Stimulated activated CD8-positive, alpha-beta memory T cell treated with anti-CD3 and anti-CD28 coated beads, Interleukin-7, amount 100 ng/mL, for 4 hours (primary cell): ENCODE measurements at places on chromosomes 5 and 9.

- DNase-seq: no peak
These were observed 88.1 kb upstream of the PTPRD start for GRCh38 chr9:10700915-10701314.

DNA sequence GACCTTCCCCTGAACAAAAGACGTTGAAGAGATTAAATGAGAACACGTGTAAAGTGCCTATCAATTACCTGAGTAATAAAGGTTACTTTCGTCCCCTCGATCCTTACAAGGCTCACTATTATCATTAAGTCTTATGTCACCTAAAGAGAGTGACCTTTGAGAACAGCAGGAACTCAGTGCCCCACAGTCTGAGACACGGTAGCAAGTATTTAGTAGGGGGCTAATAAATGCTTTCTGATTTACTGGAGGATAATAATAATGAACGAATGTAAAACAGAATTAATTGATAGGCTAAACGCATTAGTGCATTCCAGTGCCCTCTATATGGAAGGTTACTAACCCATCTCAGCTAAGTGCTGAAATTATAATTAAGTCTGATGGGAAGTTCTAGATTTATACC lies 199.9 kb downstream of the FBXL17 start:
- no peak for DNase-seq

DNA sequence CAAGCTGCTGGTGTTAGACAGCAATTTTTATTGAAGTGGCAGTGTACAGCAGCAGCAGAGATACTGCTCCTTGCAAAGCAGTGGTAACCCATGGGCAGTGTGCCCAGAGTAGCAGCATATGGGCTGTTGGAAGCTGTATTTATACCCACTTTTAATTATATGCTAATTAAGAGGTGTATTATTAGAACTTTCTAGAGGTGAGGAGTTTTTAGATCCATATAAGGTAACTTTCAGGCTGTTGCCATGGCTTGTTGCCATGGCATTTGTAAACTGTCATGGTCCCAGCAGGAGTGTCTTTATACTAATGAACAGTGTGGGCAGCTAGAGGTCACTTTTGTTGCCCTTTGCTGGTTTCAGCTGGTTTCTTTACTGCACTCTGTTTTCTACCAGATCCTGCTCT lies 3.7 kb upstream of the PJA2 start:
- no peak for DNase-seq

GRCh38 chr5:39720136-39720535 lies 295.4 kb upstream of the DAB2 start:
- no peak for DNase-seq

DNA sequence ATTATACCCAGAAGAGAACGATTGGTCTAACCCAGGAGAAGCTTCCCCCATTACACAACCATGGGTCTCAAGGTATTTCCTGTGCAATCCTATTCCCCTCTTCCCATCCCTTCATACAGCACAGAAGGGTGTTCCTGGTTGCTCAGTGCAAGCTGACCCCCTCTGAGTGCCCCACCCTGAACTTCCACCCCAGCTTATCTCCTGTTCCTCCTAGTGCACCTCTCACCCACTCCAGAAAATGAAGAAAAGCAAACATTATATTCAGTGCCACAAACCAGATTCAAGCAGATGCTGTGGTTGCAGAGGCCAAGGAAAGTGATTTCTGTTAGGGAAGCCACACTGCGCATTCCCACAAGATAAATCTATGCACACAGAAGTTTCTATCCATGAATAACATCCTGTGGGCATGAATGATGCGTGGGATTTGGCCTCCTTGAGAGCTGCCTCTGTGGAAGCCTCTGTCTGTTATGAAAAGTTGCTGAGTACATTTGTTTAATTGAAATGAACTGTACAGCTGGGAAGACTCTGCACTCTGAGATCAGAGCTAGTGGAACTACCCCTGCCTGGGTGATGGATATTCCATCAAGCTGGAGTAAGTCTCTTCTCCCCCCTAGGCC lies 2.2 kb upstream of the OR2S2 start:
- no peak for DNase-seq

GRCh38 chr5:172064766-172065165 lies 58.3 kb upstream of the FBXW11 start:
- DNase-seq: no peak

- peak; percentile 17 for DNase-seq
These were observed 6.1 kb upstream of the ZNF79 start for GRCh38 chr9:127418037-127418471.

DNA sequence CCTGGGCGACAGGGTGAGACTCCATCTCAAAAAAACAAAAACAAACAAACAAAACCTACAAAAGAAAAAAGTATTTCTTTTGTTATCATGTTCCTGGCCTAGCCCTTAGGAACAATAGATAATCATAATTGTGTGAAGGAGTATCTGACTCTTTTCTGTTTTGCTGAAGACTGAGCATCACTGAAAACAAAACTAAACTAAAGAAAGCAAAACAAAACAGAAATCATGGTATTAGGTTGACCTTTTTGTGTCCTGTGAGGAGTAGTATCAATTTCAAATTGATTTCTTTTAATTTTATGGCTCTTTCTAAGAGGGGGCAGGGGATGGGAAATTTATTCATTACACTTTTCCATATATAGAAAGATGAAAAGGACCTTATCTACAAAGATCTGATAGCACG lies 246.0 kb downstream of the YTHDC2 start:
- DNase-seq: no peak

- DNase-seq: no peak
These were observed 1.5 kb downstream of the F2R start for GRCh38 chr5:76717222-76718083.

DNA sequence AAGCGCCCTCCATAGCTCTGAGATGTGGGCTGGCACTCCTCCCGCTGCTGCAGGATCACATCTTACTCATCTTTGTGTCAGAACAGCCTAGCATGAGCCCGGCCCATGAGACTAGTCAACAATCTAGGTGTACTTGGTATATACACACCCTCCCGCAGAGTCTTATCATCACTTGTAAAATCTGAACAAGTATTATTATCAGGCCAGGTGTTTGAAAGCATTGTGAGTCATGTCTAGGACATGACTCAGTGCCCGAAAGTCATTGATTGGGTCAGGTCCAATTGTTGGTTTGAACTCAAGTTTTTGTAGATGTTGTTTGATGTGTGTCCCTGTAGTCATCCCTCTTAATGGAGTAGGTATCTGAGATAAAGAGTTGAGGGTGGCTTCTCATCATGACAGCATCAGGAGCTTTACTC lies 108.7 kb downstream of the CFAP90 start:
- no peak for DNase-seq

- DNase-seq: no peak
These were observed 53.1 kb upstream of the GRIN3A start for GRCh38 chr9:101791533-101791932.

DNA sequence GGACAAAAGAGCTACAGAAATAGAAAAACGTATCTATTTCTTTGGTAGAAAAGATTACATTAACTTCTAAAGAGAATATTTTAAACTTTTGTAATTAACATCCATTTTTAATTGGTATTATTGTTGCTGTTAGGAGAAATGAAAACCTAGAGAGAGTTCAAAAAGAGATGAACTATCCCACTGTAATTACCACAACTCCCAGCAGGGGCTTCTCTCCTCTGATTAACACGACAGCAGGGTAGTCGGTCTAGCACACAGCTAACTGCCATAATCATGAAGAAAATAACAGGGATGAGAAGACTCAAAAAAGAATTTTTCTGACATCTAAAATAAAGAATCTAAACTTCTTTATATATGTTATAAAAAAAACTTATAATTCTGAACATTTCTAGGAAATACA lies 86.2 kb upstream of the CDH9 start:
- DNase-seq: no peak

DNA sequence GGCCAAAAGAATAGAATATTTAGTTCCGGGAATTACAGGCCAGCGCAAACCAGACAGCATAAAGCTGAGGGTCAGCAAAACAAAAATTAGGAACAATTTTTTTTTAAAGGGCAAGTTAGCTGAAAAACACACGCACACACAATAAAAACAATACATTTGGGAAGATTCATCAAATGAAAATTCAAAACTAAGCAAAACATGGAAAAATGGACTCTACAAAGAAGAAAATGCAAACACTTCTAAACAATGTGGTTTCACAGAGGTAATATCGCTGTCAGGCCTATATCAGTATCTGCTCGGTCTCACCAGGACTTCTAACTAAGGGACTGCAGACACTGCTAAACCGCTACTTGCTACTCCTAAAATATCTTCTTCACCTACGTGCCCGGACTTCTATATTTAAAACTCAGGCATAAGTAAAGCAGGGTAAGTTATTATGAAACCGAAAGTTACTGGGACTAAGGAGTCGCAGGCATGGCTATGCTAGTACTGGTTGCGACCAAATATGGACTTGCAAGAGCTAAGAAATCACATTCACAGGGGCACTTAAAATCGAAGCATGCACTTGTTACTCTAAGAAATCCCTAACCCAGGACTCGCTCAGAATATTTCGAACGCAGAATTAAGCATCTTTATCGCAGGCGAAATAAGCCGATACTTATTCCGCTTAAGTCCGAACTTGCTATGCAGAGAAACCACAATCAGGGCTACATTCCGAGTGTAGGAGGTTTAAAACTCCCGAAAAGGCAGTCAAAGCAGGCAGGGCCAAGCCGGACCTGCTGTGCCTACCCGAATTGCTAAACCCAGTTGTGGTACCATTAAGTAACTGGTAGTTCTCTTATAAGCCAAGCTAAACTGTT lies 2.3 kb downstream of the ANXA2R start:
- no peak for DNase-seq

DNA sequence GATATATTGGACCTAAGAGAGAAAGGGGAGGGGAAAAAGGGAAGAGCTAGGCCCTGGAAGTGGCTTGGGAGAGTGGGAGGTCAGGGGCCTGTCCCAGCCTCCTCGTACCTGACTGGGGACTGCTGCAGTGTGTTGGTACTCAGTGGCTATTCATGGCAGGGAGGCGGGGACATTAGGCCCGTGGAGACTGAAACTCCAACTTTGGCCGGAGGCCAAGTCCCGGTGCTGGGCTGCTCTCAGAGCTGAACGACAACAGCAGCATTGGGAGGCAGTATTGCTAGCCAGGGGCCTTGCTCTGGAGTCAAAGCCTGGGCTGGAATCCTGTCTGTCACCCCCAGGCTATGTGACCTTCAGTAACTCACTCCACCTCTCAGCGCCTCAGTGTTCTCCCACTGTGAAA lies 37.8 kb downstream of the NEURL1B start:
- DNase-seq: no peak

DNA sequence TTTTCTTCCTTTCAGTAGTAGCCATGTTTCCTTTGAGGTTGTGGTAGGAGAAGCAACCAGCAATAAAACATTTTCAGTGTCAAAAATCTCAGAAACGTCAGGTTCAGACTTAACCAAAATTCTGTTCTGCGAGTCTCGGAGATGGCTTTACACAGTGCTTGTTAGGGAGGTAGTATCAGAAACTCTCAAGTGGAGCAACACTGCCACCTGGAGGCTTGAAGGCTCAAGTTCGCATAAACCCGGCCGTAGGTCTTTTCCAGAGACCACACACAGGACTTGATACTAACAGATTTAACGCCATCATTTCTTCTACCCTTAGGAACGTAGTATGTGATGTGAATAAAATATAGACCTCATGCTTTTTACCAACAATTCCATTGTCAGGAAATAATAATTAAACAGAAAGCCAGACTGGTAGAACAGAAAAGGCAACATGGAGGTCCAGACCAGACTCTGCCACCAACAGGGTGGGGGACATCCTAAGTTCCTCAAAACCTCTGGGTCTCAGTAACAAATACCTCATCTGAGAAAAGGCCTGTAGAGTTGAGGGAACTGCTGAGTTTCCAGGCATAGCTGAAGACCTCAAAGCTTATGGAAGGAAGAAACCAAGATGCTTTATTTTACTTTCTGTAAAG lies 8.5 kb downstream of the PTGER4 start:
- DNase-seq: peak; percentile 67

GRCh38 chr5:33223563-33224284 lies 217.0 kb upstream of the TARS1 start:
- DNase-seq: no peak

- no peak for DNase-seq
These were observed 6.0 kb downstream of the OR13D1 start for GRCh38 chr9:104700306-104700705.

- no peak for DNase-seq
These were observed 56.3 kb upstream of the EXOC3 start for GRCh38 chr5:386432-387341.

- no peak for DNase-seq
These were observed 439.0 kb upstream of the MPDZ start for GRCh38 chr9:13718539-13718938.

DNA sequence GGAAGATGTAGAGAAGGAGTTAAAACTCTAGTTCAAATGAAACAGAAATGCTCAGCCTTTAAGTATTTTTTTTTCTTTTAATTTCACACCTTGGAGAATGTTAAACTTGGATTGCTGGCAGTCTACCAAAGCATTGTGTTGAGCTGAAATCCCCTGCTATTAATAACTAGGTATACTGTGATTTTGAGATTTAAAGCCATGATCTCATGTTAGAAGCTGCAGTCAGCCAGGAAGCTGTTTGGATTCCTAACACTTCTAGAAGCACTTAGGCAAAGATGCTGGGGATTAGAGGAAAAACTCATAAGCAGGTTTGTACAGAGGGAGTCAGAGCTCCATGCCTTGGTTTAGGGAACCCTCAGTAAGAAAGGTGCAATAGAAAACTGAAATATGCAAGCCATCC lies 141.4 kb downstream of the KIF4B start:
- DNase-seq: no peak

DNA sequence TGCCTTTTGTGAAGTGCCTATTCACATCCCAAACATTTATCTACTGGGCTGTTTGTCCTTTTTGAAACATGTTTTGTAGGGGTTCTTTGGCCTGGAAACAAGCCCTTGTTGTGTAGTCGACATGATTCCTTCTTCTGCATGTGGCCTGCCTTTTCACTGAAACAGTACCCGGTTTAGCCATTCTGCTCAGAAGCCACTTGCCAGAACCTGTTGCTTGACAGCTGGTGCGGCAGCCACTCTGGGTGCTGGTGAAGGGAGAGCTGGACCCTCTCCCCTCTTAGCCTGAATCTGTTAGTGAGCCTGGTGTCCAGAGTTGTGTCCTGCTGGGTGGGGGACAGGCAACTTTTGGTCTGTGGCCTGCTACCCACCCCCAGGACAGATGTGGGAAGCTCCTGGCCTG lies 128.8 kb upstream of the CACNA1B start:
- no peak for DNase-seq

DNA sequence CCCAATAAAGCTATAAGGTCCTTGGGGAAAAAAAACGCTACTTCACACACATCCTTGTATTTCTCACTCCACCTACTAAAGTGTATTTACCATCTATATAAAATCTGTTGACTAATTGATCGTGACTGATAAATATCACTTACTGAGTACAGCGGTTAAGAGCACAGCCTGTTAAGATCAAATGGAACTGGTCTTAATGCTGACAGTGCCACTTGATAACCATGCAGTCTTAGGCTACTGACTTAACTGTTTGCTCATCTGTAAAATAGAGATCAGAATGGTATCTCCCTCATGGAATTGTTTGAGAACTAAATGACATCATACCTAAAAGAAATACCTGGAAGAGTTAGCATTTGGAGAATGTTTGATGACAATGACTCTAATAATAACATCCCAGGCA lies 67.5 kb downstream of the ZFAND5 start:
- no peak for DNase-seq

- DNase-seq: no peak
These were observed 29.0 kb downstream of the PAEP start for GRCh38 chr9:135590486-135591079.
